ENCODE measurements at places on chromosomes 4 and X.

DNA sequence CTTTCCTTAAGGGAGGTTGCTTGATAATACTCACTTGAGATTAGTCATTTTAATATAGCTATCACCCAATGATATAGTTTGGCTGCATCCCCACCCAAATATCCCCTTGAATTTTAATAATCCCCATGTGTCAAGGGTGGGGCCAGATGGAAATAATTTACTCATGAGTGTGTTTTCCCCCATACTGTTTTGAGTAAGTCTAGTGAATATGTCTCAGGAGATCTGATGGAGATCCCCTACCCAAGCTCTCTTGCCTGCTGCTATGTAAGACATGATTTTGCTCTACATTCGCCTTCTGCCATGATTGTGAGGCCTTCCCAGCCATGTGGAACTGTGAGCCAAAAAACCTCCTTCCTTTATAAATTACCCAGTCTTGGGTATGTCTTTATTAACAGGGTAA is 539.7 kb upstream of the GRID2 start:
- DNase-seq, result no peak

GRCh38 chrX:47562615-47563243 is 1.7 kb downstream of the ARAF start:
- DNase-seq, result no peak

- DNase-seq, result no peak
These were observed 90.4 kb downstream of the PCDH19 start for GRCh38 chrX:100319716-100320115.

DNA sequence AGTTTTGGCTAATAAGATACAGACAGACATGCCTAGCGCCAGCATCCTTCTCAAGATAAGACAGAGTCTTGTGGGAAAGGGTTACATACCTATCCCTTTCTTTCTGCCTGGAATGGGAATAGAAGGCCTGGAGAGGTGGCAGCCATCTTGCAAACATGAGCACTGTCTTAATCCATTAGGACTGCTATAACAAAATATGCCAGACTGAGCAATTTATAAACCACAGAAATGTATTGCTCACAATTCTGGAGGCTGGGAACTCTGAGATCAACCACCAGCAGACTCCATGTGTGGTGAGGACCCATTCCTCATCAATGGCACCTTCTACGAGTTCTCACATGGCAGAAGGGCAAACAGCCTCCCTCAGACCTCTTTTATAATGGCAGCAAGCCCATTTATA is 26.5 kb upstream of the NEIL3 start:
- no peak for DNase-seq

DNA sequence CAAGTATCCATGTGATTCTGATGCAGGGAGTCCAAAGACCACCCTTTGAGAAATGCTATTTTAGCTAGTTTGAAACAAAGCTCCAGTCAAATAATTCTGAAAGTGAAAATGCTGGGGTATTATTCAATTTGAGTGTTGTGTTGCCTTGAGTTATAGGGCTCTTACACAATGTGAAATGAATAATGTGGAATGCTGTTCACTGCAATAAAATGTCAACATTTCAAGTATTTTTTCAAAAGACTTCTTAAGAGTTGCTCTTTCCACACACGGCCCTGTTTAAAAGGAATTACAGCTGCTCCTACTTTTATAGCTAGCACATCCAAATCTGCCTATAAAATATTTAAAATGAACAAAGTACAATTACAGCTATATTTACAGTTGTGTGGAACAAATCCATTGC is 27.5 kb upstream of the PLS3 start:
- no peak for DNase-seq

GRCh38 chr4:73674451-73674919 is 54.2 kb upstream of the RASSF6 start:
- DNase-seq, result no peak

All from stimulated activated CD4-positive, alpha-beta T cell treated with anti-CD3 and anti-CD28 coated beads, Interleukin-12 subunit alpha, Interleukin-12 subunit beta, amount 100 ng/mL, for 48 hours (primary cell).